ENCODE measurements at places on chromosomes 3 and 15.
A peak's percentile ranks its signal among the peaks of the same experiment; 100 is the strongest.

- DNase-seq, result no peak
Observed at GRCh38 chr3:67325231-67325630, 327.1 kb downstream of the KBTBD8 start.

GRCh38 chr3:111767756-111768445 lies 91.2 kb upstream of the PHLDB2 start:
- no peak for DNase-seq

DNA sequence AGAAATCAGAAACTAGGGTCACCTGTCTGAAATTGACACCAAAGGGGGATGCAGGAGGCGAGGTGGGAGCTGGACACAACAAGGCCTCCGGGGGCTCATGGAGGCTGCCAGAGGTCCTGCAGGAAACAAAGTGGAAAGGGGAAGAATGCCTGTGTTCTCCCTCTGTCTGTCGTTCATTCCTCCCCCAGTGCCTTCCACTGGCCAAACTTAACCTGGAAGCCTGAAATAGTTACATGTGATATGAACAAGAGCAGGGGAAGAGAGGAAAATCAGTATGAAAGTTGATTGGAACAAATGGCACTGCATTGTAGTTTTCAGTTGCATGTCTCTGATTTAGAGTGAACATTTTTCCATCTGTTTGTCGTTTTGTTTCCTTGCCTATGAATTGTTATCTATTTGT lies 502.0 kb upstream of the CFAP20DC start:
- no peak for DNase-seq

- DNase-seq, result no peak
Observed at GRCh38 chr3:48468329-48468731, 21.8 kb downstream of the ATRIP start.

DNA sequence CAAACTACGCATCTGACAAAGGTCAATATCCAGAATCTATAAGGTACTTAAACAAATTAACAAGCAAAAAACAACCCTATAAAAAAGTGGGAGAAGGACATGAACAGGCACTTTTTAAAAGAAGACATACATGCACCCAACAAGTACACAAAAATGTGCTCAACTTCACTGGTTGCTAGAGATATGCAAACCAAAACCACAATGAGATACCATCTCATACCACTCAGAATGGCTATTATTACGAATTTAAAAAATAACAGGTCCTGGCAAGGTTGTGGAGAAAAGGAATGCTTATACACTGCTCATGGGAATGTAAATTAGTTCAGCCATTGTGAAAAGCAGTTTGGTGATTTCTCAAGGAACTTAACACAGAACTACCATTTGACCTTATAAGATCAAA lies 175.6 kb upstream of the MLF1 start:
- no peak for DNase-seq

DNA sequence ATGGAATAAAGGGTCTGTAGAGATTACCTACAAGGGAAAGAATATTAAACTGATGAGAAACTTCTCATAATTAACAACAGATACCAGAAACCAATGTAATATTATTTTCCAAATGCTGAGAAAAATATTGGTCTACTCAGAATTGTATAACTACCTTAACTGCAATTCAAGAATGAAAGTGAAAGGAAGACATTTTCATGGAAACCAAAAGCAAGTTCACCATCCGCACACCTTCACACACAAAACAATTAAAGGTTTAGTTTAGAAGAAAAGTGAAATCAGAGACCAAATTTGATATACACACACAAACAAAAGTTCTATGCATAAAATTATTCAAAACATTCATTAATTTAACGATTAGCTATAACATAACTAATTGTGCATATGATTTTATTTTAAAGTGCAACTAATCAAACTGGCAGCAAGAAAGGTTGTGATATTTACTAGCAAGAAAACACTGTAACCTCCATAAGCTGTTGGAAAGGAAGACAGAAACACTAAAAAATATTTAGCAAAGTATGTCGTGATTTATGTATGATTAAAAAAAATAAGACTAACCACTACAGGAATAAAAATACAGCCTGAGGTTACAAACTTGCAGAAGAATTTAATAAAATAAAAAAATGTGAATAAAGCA lies 395.5 kb downstream of the FGF12 start:
- no peak for DNase-seq

- DNase-seq, result no peak
Observed at GRCh38 chr3:125137358-125138033, 75.1 kb downstream of the SLC12A8 start.

- DNase-seq, result no peak
Observed at GRCh38 chr3:147793841-147794240, 384.7 kb downstream of the ZIC1 start.

GRCh38 chr15:39248204-39248603 lies 332.7 kb upstream of the THBS1 start:
- DNase-seq, result no peak

DNA sequence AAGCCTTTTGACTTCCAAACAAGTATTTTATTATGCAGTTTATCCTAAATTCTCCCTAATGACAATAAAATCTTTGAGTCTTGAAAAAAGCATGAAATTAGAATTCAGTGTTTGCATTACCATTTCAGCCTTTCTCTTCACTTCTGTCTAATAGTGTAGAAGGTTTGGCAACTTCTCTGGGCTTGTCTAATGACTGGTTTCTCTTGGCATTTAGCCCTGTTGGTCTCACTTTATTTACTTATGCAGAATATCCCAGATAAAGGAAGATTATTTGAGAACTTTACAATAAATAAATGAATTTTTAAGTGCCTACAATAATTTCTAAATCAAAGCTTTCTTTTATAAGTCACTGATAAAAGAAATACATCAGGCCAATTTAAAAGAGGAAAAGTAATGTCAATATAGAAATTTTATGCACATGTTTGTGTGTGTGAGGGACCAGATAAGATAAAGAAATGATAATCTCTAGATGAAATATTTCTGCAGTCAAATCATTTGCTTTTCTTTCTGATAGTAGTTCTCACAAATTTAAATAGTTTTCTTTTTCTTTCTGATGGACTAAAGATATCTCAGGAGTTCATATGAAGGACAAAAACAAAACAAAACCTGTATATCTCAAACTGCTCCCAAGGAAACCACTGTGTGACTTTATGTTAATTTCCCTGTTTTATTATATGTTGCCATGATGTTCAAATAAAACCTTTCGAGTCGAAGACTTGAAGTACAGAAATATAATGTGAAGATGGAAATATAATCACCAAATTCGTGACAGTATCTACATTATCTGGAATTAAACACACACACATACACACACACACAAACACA lies 533.1 kb upstream of the CBLB start:
- no peak for DNase-seq

GRCh38 chr3:105899516-105899915 lies 30.7 kb upstream of the CBLB start:
- DNase-seq, result no peak

- no peak for DNase-seq
Observed at GRCh38 chr15:90047956-90048575, 46.9 kb downstream of the ZNF710 start.

GRCh38 chr3:127899766-127900165 lies 15.3 kb upstream of the KBTBD12 start:
- DNase-seq, result no peak

DNA sequence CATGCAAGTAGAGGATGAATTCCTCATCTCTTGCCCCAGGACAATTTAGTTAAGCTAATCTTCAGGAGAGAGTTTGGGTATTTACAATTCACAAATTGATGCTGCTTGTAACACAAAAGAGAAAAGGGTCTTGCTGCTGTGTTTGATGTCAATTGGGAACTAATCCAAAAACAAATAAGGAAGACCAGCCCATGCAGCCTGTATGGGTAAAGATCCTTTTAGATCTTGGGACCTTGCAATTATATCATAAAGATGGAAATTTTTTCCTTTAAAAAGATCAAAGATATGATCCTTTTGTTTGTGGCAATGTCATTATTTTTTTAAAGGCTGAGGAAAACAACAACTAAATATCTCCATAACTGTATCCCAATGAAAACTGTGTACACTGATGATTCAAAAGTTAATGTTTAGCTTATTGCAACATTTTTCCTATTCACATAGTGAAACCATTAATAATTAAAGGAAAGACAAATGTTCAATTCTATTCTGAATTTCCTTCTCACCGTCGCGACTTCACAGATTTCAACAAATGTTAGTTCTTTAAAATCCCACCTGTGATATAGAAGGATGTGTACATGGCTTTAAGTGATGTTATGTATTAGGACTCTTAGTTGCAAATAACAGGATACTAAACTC lies 40.2 kb downstream of the TMEM212 start:
- no peak for DNase-seq

GRCh38 chr15:31489281-31489680 lies 162.6 kb downstream of the KLF13 start:
- no peak for DNase-seq

DNA sequence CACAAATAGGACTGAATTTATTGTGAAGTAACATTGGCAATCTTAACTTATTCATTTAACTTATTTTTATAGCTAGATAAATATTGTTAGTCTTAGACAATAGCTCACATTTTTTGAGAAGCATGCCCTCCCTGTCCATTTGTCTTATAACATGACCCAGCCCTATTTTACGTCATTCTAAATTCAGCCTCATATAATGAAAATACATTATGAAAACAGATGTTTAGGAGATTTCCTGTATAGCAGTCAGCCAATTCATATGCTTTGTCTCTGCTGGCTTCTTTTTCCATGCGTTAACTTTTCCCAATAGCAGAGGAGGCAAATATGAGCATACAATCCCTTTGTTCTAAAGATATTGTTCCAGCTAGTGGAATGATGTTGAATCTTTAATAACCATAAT lies 29.3 kb downstream of the CD200 start:
- DNase-seq, result no peak

- DNase-seq, result no peak
Observed at GRCh38 chr3:157713101-157713500, 209.9 kb upstream of the VEPH1 start.

GRCh38 chr15:76866008-76866407 lies 39.1 kb downstream of the SCAPER start:
- no peak for DNase-seq

- no peak for DNase-seq
Observed at GRCh38 chr3:35751207-35751606, 111.9 kb downstream of the ARPP21 start.

GRCh38 chr15:42736178-42736792 lies 643 bp downstream of the CDAN1 start:
- DNase-seq, result peak; percentile 70

DNA sequence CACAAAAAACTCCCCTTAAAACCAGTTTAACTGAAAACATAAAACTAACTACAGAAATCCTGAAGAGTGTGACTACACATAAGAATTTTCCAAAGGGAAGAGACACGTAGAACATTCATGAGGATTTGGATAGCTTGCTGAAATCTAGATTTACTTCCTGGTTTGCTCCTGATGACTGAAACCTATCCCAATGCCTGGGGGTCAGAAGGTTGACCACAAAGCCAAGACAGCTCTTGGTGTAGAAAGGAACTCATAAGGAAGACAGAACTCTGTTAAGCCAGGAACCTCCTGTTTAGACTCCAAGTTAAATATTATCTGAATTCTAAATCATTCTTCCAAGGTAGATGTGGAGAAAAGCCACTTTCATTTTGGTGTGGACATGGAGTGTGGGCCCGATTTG lies 92.8 kb downstream of the TFG start:
- DNase-seq, result no peak

GRCh38 chr3:4841225-4841624 lies 138.0 kb upstream of the BHLHE40 start:
- no peak for DNase-seq

DNA sequence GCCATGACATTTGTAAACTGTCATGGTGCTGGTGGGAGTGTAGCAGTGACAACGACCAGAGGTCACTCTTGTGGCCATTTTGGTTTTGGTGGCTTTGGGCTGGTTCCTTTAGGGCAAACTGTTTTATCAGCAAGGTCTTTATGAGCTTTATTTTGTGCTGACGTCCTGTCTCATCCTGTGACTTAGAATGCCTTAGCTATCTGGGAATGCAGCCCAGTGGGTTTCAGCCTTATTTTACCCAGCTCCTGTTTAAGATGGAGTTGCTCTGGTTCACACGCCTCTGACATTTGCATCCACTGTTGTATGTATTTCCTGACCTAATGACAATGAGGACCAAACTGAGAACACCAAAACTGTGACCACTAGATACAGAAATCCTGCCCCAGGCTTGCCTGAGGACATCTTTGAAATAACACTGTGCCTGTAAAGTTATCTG lies 37.6 kb downstream of the RAB8B start:
- no peak for DNase-seq

DNA sequence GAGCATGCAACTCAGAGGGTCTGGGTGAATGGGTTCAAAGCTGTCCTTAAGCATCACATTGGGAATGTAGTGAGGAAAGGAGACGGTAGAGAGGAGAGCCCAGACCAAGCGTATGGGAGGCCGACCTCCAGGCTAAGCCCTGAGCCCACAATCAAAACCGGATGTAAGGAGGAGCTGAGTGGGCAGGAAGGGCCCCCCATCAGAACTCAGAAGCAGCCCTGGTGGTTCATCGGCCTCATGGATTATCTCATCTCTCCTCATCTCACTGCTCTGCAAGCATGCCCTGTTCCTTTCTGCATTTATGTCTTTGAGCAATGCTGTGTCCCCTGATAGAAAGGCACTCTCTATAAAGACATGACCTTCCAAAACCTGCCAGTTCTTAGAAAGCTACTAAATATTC lies 6.2 kb downstream of the HDC start:
- DNase-seq, result no peak

GRCh38 chr15:100334456-100334855 lies 7.3 kb downstream of the ADAMTS17 start:
- DNase-seq, result peak; percentile 48

- no peak for DNase-seq
Observed at GRCh38 chr3:182879031-182879611, 85.8 kb downstream of the ATP11B start.

DNA sequence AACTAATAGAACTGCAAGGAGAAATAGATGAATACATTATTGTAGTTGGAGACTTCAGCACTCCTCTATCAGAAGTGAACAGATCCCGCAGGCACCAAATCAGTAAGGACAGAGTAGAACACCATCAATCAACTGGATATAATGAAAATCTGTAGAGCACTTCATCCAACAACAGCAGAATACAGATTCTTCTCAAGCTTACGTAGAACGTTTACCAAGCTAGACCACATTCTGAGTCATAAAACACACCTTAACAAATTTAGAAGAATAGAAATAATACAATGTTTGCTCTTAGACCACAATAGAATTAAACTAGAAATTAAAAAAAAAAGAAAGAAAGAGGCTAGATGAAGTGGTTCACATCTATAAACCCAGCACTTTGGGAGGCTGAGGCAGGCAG lies 70.7 kb upstream of the NEDD4 start:
- no peak for DNase-seq

DNA sequence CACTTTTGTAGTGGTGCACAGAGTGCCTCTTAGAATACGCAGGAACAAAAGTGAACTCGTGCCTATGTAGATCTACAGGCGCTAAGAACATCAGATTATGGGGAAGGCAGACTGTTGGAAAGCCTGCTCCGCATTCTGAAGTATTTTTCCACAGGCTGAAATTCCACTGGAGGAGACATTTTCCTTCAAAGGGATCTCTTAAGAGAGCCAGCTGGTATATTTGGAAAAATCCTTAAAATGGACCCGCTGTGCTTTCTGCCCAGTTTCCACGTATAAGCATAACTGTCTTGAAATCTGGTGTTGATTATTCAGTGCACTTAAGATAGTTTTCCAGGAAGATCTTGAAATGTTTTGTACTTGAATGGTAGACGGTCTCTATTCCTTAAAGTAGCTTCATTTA lies 34.7 kb upstream of the ICE2 start:
- DNase-seq, result no peak
